ENCODE measurements at places on chromosomes 3 and 15. TPM values are rescaled to one million over a fixed set of nuclear protein-coding genes. Genes with fewer than 3 reads are reported as not detected.

Gene CTNNB1
- total RNA-seq = 145 TPM

Gene CCR9
- not detected for total RNA-seq

Gene PLCB2
- total RNA-seq = 7.5 TPM

Gene ALDH1A2
- total RNA-seq = 10.4 TPM

Gene LINGO1
- 1.7 TPM for total RNA-seq

Gene NOX5
- total RNA-seq = not detected

Gene NANOGP8
- total RNA-seq = not detected

GRCh38 chr15:99628374-99629001 is 62.7 kb downstream of the MEF2A start:
- no peak for DNase-seq

DNA sequence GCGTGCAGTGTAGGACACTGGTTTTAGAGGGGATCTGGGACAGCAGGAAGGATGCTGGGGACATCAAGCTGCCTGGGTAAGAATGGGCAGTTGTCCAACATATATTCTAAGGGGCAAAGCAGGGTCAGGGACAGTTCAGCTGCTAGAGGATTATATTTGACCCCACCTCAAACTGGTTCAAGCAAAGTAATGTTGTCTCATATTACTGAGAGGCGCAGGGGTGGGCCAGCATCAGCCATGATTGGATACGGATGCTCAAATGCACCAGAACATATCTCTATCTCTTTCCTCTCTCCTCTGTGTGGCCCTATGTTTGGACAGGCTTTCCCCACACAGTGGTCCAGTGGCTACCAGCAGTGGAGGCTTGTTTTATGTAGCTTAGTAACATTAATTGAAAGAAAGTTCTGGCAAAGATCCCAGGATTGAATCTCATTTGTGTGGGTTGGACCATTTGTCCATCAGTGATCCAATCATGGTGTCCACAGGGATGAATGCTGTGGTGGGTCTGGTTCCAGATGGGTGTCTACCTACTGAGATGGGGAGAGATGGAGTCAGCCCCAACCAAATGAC is 49.8 kb upstream of the RGMA start:
- DNase-seq = no peak

DNA sequence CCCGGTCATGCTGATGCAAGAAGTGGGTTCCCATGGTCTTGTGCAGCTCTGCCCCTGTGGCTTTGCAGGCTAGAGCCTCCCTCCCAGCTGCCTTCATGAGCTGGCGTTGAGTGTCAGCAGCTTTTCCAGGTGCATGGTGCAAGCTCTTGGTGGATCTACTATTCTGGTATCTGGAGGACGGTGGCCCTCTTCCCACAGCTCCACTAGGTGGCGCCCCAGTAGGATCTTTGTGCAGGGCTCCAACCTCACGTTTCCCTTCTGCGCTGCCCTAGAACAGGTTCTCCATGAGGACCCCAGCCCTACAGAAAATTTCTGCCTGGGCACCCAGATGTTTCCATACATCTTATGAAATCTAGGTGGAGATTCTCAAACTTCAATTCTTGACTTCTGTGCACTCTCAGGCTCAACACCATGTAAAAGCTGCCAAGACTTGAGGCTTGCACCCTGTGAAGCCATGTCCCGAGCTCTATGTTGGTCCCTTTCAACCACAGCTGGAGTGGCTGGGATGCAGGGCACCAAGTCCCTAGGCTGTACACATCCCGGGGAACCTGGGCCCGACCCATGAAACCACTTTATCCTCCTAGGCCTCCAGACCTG is 238.4 kb upstream of the MDFIC2 start:
- peak; percentile 78 for DNase-seq

GRCh38 chr3:117719316-117719926 is 1009.8 kb downstream of the TUSC7 start:
- no peak for DNase-seq

DNA sequence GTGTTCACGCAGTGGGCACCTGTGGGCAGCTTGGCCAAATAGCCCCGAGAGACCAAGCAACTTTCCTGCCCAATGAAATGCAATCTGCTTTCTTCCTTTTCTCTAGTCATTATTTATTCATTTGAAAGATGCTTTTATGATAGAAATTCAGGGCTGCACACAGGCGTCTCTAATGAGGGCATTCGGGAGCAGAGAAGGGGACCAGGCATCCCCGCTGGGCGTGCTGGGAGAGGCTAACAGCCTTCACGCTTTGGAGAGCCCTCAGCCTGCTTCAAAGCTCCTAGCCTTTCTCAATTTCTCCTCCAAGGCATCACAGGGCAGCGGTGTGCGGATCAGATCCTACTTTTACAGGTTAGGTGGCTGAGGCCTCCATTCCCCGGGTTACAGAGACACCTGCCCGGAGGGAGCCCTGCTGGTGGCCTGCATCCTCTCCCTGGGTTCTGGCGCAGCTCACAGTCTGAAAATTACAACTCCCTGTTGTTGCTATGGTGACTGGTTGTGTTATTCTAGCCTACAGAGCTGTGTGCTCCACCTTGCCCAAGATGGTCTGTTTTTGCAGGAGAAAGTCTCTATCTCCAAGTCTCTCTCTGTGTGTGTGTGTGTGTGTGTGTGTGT is 21.8 kb upstream of the KLF13 start:
- no peak for DNase-seq

GRCh38 chr3:126900859-126901540 is 81.9 kb upstream of the PLXNA1 start:
- DNase-seq = no peak

- DNase-seq = no peak
Measured at GRCh38 chr3:79253704-79254103, 514.1 kb downstream of the ROBO1 start.

DNA sequence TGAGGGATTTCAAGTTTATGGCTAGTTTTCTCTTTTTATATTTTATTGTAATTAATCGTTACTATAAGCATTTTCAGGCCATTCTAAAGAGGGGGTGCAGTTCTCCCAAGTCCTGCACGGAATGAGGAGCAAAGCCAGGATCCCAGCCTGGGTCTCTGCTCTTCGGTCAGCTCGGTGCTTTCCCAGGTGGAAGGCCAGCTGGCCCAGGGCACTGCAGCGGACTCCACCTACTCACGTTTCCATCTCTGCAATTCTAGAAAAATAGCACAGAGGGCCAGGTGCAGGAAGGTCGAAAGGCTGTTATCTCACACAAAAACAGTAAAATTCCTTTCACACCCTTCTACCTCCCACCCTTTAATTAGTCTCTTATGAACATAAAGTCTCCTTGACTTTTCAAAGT is 59.5 kb upstream of the HES1 start:
- no peak for DNase-seq

DNA sequence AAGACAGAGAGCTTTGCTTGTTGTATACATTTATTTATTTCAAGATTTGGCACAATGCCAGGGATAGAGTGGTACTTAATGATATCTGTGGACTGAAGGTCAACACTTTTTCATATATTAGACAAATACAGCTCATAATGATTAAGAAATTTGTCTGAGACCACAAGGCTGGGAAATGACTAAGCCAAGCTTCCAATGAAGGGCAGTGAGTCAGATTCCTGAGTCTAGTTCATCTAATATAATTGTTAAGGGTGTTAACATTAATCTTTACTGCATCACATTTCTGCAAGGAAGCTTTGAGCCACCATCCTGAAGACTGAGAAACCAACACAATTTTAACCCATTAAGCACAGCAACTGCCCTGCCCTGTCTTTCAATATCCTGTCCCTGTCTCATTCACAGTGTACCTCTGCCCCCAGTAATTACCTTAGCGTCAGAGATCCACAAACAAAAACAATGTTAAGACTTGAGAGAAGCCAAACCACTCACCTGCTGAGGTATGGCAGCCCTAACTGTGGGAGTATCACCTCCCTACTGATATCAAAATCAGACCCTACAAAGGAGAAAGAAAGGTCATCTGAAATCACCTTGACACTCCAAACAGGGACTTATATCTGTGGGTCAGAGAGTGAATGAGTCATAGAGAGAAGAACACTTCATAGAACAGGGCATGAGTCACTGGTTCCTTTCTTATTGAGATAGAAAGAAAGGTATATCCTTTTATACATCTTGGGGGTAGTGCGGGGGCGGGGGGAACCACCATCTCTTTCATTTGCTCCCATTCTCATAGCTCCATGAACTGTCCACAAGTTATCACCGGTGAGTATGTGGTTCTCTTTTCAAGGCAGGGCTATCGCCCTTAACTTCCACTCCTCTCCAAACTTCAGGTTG is 74.7 kb downstream of the MAGI1 start:
- DNase-seq = no peak

- DNase-seq = no peak
Measured at GRCh38 chr15:70382009-70382749, 284.5 kb upstream of the TLE3 start.

All from left ventricle myocardium superior (tissue), 1 donor.